ENCODE measurements at places on chromosomes 16 and 17.

- DNase-seq, result no peak
Observed at GRCh38 chr16:87845807-87846619, 23.3 kb downstream of the SLC7A5 start.

GRCh38 chr17:68646626-68647526, 45.7 kb upstream of the FAM20A start:
- DNase-seq, result no peak

DNA sequence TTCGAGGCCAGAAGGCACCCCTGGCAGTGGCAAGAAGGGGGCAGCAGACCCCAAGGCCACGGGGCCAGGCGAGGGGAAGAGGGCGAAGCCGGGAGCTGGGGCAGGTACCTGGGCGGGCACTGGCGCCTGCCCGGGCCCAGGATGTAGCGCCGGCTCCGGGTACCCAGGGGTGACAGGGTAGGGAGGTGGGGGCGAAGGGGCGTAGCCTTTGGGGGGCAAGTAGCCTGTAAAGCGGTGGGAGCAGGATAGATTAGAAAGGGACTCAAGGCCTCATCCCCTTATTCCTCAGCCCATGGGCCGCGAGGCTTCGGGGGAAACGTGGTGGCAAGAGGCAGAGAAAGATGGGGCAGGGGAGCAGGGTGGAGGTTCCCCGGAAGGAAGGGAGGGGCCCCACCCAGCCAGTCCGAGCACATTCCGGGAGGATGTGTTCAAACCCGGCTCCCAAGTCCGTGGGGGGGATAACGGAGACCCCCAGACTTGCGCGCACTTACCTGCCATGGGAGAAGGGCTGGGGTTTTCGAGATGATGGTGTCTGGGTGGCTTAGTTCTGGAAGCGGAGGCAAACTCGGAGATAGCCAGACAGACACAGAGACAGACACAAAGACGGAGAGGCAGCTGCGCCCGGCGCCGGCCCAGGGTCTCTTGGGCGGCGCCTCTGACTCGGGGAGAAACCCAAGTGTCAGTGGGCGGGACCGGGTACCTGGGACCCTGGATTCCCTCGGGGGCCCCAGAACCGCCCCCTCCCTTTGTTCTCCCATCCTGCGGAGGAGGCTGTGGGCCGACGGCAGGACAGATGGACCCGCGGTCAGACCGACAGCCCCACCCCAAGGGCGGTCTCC, 493 bp downstream of the PLSCR3 start:
- DNase-seq, result no peak

DNA sequence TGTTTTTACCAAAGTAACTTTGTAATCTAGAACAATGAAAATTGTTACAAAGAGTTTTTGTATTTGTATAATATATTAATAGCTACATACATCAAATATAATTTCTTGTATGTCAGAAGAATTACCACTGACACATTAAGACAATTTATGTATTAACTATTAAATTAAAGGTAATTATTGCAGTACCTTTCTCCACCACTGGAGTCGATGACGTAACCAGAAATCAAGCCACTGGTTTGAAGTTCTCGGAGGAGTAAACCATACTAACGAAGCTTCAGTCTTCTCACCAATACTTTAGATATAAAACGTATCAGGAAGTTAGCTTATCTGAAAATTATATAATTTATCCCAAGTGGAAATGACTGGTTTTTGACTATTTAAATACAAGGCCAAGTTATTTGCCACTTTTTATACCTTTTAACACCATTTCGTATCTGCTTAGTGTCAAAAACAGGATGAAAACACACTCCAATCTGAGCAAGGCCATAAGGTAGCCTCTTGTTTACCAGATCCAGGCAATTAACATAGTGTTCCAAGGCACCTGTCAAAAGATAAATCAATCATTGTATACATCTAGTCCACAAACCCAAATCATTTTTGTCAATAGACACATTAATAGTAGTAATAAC, 4.3 kb downstream of the POLG2 start:
- no peak for DNase-seq

- DNase-seq, result peak; percentile 98
Observed at GRCh38 chr16:77298418-77299360, 99.5 kb downstream of the SYCE1L start.

DNA sequence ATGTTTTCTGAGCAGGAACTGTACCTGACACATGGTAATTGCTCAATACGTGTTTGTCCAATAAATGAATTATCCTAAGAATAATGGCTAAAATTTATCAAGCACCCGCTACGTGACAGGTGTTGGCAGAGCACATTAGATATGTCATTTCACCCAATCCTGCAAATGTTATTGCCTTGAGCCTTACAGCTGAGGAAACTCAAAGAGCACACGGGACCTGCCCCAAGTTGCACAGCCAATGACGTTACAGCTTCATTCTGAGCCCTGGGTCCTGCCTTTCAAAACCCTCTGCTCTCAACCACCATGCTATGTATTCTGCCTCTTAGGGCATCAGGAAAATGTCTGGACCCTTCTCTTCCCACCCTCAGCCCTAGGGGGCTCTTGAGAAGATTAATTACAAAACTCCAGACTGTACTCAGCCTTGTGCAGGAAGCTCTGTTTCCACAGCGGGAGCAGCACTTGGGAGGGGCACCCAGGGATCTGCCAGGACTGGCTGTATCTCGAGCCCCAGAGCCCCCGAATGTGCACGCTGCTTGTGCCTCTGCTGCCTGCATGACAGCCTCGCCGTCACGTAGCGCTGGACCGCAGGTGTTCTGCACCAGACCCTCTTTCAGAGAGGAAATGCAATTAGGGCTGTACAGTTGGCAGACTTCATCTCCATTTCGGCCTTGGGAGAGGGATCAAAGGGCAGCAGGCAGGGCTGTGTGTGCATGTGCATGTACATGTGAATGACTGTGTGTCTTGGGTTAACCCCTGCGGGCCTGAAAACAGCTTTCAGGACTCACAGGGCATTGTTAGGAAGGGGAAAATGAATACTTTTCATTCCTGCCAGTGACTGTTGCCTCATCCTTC, 71.6 kb downstream of the GPR139 start:
- no peak for DNase-seq

DNA sequence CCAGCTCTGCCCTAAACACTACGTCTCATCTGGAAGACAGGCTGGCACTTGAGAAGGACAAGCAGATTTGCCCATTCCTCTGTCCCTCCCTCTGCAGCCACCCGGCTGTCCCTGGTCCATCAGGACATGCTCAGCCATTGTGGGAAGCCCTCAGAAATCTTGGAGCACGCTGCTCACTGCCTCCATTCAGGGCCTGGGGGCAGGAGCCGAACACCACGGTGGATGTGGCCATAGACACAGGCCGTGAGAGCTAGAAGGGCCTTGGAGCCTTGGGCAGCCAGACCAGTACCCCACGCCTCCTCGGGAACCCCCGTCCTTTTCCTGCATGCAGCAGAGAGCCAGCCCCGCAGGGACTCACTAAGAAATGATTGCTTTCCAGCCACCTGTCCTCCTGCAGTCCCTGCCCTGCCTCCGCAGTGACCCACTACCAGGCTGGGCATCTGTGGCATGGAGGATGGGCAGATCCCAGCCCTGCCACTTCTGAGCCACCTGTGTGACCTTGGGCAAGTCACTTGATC, 3.4 kb downstream of the DOC2A start:
- DNase-seq, result no peak

GRCh38 chr16:11669380-11670146, 1.3 kb downstream of the SNN start:
- no peak for DNase-seq

DNA sequence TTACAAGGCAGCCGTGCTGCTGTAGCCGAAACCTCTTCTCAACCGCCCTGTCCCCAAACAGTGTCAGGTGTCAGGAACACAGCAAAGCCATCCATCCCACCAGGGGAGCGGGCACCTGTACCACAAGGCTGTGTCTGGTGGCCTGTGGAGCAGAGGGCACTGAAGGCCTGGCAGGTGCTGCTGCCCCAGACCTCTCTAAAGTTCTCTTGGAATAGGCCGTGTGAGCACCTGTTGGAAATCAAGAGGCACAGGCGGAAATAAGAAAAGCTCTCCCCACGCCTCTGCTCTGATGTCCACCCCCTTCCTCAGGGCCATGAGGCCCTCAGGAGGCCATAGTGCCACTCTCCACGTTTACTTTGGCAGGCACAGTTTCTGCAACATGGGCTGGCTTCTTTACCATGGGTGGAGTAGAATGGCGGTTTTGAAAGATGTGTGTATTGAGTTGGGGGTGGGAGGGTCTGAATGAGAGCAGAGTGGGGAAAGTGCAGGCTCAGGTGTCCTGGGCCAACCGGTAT, 99.9 kb upstream of the ZNF750 start:
- no peak for DNase-seq

Measured in brain microvascular endothelial cell (primary cell).